Fibroblast of lung (primary cell): ENCODE measurements at places on chromosomes 7 and 10. TPM values are rescaled to one million over a fixed set of nuclear protein-coding genes. Genes with fewer than 3 reads are reported as not detected.

The PDE6C gene
- not detected in 2 replicates for polyA plus RNA-seq

The GPR158 gene
- polyA plus RNA-seq, result 0.02 TPM in 1 of 2 replicates, not detected in the other

The TUBB8 gene
- not detected in 2 replicates for polyA plus RNA-seq

The SUMF2 gene
- 118 and 163 TPM in 2 replicates for polyA plus RNA-seq

DNA sequence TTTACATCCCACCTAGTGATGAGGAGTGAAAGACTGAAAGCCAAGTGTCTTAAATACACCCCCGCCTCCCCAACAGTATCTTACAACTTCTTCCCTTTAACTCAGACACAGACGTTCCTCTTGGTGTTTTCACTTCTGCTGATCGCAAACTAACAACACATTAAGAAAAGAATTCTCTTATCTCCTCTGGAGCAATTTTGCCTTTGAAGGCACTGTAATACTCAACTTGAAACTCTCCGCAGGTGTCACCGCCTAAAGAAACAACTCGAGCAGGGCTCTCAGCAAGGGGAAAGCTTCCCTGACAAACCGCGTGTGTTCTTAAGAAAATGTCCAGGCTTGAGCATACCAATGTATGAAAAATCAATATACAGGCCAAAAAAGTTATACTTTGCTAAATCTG, 452 bp downstream of the SEMA3C start:
- H3K27me3 ChIP-seq, result no peaks in the 10 kb centered on the region
- peak overlapping the region; percentile 88 for H3K4me3 ChIP-seq
- peak overlapping the region; percentile 79 for H3K27ac ChIP-seq
- DNase-seq, result no peak

- DNase-seq, result no peak
- H3K27me3 ChIP-seq, result no peaks in the 10 kb centered on the region
- H3K4me1 ChIP-seq, result no peaks in the 10 kb centered on the region
- H3K27ac ChIP-seq, result no peak overlapping the region
Measured at GRCh38 chr7:84536271-84536870, 341.8 kb upstream of the SEMA3A start.

DNA sequence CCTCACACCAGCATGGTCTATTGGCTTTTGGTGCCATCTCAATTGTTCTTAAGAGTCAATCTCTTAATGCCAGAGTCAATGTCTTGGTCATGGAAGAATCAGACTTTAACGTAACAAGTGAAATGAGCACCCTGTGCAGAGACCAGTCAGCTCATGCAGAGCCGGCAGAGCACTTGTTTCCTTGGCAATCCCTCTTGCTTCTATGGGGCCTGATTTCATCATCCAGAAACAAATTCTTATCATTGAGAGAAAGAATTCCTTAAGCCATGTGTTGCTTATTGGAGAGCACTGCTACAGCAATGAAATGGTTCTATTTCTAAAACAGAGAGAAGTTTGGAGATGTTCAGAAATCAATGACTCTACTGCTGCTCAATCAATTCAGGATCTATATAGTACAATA, 212.8 kb downstream of the IPMK start:
- H3K27me3 ChIP-seq, result no peaks in the 10 kb centered on the region
- peak; percentile 12 for DNase-seq
- no peaks in the 10 kb centered on the region for H3K4me1 ChIP-seq
- no peaks in the 10 kb centered on the region for H3K36me3 ChIP-seq
- H3K27ac ChIP-seq, result no peak overlapping the region

- H3K36me3 ChIP-seq, result no peaks in the 10 kb centered on the region
- no peak overlapping the region for H3K4me3 ChIP-seq
- DNase-seq, result peak; percentile 76
- no peaks in the 10 kb centered on the region for H3K27me3 ChIP-seq
Measured at GRCh38 chr7:14606101-14606500, 296.4 kb downstream of the DGKB start.
